ELR (cell line): ENCODE measurements at places on chromosomes 7 and 10.

GRCh38 chr7:76201732-76202665, at the start of gene SRRM3:
SRRM3 (plus strand) TSS chr7:76201896; CDS start chr7:76235067, 33,171 bp downstream.
- peak; percentile 78 for DNase-seq

DNA sequence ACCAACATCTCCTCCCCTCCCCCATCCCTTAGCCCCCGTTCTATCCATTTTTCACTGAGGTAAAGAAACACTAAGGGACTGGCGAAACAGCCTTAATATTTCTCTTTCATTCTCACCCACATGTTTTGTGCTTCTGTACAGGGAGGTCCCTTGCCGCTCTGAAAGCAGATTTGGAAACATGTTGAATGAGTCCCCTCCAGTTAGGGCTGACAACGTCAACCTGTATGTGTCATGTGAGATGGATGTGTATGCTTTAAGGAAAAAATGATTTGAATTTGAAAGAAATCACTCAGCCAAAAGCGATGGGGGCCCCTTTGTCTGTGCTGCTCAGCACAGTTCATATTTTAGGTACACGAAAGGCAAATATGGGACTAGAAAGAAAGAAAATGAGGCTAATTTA, 314.3 kb upstream of the LRGUK start:
- no peak for DNase-seq

DNA sequence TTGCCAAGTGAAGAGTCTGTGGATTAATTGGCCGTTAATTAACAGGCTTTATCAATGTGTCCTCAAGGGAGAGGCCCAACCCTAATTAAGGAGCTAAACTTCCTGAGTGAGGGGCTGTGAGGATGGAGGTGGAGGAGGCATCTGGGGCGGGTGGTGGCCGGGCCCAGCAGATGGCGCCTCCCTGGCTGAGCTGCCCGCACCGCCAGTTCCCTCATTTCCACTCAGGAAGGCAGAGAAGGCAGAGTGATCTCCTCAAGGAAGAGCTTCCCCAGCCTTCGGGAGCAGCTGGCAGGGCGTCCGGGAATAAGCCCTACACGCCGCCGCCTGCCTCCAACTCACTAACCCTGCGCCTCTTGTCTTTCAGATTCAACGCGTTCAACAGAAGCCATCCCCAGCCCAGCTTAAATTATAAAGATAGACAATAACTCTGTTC, 112.2 kb downstream of the CYTH3 start:
- DNase-seq: peak; percentile 74

GRCh38 chr10:27578316-27578715, 74.2 kb downstream of the RAB18 start:
- DNase-seq: no peak

DNA sequence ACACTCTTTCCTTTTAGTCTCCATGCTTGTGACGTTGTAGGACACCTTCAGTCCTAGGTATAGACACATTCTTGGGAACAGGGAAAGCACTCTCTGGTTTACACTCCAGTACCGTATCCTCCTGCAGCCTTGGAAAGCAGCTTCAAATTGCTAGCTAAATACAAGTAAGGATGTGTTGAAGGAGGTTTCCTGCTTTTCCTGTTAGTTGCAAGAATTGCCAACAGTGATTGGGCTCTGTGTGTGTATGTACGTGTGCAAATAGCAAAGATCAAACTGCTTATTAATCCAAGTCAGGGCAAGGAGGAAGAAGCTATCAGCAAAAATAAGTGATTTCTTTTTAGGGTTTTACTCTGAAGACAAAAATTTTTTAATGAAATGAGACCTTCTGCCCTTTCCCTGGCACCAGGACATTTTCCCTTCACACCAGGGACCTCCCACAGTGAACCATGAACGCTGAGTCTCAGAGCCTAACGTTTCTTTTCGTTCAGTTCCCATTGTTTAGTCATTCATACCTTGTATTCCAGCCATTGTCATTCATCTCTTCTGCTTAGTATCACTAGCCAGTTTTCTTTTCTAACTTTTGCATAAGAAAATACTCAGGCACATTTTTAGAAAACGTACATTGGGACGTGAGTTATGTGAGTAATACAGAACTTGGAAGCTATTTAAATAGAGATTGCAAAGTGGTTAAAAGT, 36.9 kb upstream of the AUTS2 start:
- no peak for DNase-seq

DNA sequence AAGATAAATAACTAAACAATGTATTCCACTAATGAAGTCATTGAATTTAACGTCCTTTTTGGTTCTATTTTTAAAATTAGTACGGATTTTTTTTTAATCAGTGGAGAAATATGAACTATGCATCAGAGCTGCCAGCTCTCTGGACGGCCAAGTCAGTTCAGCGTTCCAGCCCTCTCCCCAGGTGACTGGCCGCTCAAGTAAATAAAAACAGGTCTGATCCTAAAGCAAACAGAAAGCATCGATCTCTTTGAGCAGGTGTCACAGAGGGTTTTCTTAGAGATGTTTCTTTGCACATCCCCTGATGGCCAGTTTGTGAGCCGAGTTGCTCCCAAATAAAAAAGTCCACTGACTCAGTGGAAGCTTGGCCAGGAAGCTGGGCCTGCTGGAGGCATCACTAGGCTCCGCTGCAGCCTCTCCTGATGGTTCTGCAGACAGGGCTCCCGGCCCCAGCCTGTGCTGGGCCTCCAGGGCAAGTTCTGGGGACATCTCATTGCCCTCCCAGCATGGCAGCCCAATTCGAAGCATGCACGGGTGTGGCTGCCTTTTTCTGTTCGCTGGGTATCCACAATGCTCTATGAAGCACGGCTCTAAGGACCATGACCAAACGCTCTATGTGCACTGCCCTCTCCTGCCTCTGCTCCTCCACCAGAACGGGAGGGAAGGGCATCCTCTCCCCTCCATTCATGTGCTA, 74.7 kb upstream of the PPP2R2D start:
- DNase-seq: no peak
